ENCODE measurements at places on chromosomes 6 and 20. TPM values are rescaled to one million over a fixed set of nuclear protein-coding genes. Genes with fewer than 3 reads are reported as not detected.

DNA sequence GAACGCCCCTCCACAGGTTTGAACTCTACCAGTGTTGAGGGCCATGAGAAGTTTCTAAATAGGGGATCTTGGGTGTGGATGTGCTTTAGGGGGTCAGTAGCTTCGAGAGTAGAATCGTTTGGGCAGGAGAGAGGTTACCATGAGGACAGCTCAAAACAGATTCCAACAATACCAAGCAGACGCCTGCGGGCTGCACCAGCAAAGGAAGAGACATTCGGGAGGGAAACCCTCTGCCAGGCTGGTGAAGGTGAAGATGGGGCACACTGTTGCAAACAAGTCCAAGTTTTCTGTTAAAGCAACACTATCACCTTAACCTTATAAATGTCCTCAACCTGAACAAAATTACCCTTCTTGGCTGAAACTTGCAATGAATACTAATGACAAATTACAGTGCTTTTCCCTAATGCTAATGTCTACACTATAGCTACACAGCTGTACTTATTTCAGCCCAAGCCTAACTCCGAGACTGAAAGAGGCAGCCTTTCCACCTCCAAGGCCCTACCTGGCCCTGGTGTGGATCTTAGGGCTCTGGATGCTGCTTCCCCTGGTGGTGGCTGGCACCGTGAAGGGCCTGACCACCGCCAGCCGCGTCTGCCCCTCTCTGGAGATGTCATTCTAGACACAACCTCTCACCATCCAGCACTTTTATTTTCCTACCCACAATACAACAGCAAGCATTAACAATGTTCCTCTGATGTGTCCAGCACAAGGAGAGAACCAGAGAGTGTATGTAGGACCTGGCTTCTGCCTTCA lies 80.1 kb downstream of the DLL1 start:
- DNase-seq, result peak; percentile 46

DNA sequence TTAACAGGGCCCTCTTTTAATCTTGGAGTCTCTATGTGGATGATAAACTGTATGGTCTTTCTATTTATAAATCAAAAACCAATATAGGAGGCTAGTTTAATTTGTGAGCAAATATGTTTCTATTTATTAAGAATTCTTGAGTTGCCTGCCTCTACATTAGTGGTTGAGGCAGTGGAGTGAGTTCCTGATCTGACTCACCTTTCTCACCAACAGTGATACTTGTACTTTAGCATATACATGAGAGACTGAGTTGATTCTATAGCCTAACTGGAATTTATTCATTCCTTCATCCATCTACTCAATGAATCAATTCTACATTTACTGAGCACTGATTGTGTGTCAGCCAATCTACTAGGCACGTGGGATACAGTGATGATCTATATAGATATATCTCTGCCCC lies 126.9 kb downstream of the TRMT11 start:
- no peak for DNase-seq

GRCh38 chr20:38897267-38897666 lies 28.9 kb upstream of the FAM83D start:
- DNase-seq, result no peak

DNA sequence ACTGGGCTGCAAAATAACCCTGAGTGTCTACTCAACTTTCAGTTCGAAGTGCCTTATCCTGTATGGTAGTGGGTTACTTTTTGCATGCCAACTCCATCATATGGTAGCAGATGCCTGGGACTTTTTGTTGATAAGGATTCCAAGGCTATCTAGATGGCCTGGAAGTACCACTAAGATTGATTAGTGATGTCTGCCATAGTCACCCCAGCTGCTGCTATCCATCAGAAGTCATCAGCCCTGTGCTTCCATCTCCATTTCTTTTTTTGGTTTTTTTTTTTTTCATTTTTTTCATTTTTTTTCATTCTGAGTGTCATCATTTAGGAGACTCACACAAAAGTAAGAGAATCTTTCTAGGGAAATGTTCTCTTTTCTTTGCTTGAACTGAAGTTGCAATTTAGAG lies 217.4 kb upstream of the PLCB4 start:
- no peak for DNase-seq

- DNase-seq, result no peak
Observed at GRCh38 chr20:43590036-43590391, 723 bp upstream of the IFT52 start.

DNA sequence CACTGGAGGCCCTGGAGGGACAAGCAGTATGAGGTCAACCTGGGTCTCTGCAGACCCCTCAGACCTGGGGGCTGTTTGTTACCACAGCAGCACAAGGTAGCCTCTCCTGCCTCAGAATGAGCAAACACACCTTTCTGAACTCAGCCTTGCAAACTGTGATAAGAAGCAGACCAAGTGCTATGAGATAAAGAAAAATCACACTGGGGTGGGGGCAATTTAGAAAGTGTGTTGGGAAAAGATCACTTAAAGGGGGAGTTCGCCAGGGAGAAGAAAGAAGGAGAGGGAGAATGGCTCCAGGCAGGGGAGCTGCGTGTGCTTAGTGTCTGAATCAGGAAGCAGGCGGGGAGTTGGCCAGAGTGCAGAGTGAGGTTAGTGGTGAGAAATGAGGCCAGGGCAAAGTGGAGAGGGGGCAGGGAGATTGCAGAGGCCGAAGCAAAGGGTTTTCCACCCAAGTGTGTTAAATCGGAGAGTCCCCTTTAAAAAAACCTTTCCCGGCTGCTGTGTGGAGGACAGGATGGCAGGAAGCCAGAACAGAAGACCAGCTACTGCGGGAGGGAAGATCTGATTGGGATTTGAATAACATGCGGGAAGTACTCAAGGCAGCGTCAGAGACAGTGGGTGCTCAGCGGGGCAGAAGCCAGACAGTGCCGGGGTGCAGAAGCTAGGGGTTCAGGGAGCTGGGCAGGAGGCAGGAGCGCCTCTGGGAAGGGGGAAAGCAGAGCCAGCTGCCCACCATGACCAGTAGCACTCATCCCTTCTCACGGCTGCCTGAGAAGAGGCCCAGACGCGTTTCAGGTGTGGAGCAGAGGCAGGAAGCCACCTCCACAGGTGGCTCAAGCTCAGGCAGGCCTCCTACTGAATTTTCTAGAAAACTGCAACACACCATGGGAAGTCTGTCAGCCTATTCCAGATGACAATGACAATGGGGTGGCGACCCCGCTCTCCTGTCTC lies 9.0 kb downstream of the ADA start:
- peak; percentile 90 for DNase-seq

GRCh38 chr6:125985979-125986300 lies 400 bp upstream of the TRMT11 start:
- no peak for DNase-seq

GRCh38 chr6:156262014-156262413 lies 515.2 kb upstream of the ARID1B start:
- DNase-seq, result no peak

GRCh38 chr20:10474606-10475184 lies 39.6 kb downstream of the SLX4IP start:
- peak; percentile 84 for DNase-seq

DNA sequence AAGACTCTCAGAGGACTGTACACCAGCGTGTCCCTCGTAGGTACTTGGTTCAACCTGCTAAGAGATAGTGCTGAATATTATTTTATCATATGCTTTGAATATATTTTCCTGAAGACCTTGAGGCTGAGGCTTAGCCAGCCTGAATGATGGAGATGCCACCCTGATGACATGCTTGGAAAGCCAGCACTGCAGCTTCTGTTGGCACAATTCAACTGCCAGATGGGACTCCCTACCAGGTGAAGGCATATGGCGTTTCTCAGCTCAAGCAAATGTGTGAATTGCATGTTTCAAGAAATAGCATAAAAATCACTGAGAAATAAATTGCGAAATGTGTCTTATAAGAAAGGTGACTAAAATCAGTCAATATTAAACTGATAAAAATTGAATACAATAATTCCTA lies 228.1 kb upstream of the CST7 start:
- DNase-seq, result no peak

GRCh38 chr20:24742989-24743388 lies 206.1 kb upstream of the CST7 start:
- DNase-seq, result no peak

The DNMT3B gene
- total RNA-seq, result 0.56 TPM

The PEX7 gene
- total RNA-seq, result 4.7 TPM

The RXRB gene
- 31.7 TPM for total RNA-seq

The AAR2 gene
- total RNA-seq, result 20.4 TPM
